ENCODE measurements at places on chromosomes 1 and 21.

GRCh38 chr1:10943041-10943440, 69.4 kb upstream of the TARDBP start:
- no peak for DNase-seq

DNA sequence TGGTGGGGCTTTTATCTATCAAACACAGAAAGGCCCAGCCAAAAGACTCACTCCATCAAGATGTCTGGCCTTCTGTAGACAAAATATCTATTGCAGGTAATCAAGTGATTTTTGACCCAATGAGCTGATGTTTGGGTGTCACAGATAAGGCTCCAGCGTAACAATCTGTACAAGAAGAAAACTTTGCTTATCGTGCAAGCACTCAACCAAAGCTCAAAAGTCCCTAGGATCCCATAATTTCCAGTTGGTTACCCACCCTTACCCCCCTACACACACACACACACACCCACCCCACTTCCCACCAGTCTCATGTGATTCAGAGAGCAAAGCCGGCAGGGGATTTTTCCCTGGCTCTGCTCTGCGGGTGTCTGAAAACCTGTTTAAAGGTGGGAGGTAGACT, 5.8 kb downstream of the ITPKB start:
- DNase-seq, result no peak

- DNase-seq, result no peak
Measured at GRCh38 chr1:205446828-205447227, 9.0 kb downstream of the BLACAT1 start.

DNA sequence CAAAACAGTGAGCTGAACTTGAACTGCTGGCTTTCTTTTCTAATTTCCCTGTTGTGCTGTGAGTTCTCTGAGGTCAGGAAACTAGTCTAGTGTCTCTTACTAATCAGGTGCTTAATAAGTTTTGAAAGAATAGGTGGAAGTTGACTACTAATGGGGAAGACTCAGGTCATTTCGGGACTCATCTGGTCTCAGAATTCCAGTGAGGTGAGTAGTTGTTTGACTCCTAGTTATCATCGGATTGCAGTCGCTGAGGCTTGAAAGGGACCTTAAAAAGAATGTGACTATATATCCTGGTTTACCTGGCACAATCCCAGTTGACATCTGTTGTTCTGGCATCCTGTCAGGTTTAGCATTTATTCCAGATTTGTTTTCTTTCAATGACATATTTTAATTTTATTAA, 81.4 kb upstream of the SPAG17 start:
- DNase-seq, result no peak

GRCh38 chr1:29584362-29584761, 348.0 kb downstream of the PTPRU start:
- no peak for DNase-seq

DNA sequence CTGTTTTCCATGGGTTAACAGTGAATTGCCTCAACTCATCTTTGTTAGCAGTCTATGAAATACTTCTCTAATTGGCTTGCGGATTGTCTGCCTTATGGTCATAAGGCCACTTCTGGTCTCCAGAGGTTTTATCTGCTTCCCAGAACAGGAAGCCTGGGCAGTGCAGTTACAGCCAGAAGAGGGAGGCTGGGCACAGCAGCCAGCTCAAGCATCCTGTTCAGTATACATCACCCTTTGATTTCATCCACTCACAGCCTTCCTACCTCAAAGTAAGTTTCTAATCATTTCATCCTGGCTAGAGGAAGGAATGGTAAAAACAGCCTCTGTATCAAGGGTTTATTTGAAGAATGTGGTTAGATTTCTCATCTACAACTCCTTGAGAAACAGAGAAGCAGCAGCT, 311.5 kb upstream of the DEPDC1 start:
- DNase-seq, result no peak

DNA sequence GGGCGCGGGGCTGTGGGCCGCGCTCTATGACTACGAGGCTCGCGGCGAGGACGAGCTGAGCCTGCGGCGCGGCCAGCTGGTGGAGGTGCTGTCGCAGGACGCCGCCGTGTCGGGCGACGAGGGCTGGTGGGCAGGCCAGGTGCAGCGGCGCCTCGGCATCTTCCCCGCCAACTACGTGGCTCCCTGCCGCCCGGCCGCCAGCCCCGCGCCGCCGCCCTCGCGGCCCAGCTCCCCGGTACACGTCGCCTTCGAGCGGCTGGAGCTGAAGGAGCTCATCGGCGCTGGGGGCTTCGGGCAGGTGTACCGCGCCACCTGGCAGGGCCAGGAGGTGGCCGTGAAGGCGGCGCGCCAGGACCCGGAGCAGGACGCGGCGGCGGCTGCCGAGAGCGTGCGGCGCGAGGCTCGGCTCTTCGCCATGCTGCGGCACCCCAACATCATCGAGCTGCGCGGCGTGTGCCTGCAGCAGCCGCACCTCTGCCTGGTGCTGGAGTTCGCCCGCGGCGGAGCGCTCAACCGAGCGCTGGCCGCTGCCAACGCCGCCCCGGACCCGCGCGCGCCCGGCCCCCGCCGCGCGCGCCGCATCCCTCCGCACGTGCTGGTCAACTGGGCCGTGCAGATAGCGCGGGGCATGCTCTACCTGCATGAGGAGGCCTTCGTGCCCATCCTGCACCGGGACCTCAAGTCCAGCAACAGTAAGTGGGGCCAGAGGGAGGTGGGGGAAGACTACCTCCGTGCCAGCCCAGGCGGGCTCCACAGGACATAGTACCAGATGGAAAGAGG, 808 bp downstream of the MAP3K21 start:
- DNase-seq, result peak; percentile 56

DNA sequence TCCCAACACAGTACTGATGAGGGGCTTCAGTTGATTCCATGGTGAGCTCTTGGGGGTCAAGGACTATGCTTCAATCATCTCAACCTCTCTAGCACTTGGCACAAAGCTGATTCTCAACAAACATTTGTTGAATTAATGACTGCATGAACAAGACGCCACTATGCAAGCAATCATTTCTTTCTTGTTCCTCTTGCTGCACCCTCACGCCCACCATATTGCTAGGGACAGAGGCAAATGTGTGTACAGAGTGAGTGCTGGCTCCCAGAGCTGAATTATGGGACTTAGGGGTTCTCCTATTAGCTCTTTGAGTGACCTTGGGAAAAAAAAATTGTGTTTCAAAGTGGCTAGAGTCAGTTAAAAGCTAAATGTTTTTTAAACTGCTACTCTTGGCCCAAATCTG, 2.5 kb downstream of the ADAR start:
- DNase-seq, result no peak

DNA sequence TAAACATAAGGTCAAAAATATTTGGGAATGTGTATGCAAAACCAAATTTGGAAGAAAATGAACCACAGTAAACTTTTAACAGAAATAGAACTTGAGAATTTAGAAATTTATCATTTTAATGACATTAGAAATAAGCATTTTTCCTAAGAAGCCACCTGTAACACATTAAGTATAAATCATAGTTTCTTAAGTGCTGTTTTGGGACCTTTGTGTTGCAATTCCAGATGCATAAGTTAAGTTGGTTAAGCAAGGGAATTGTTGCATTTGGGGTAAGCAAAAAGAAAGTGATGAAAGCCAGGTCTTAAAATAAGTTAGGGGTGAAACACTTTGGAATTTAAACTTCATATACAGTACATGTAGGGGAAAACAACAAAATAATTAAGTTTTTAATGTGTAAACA, 49.8 kb downstream of the CDKN2C start:
- DNase-seq, result no peak

- peak; percentile 30 for DNase-seq
Measured at GRCh38 chr1:4089421-4090175, 189.5 kb upstream of the C1orf174 start.

- DNase-seq, result no peak
Measured at GRCh38 chr1:231190456-231190855, 28.6 kb downstream of the TRIM67 start.

DNA sequence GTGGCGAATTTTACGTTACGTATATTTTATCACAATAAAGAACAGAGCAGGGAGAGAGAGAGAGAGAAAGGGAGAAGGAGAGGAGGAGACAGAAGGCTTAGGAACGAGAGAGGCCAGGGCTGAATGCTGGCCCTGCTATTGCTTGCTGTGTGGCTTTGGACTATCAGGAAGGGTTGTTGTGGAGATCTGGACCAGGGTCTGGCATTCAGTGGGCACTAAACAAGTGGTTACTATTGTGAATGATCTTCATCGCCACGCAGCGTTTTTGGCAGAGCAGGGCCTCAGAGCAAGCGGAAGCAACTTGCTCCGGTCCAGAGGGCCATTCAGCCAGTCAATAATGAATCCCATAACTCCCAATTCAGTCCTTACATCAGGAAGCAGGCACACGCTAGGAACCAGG, 26.4 kb downstream of the PIK3C2B start:
- DNase-seq, result no peak

DNA sequence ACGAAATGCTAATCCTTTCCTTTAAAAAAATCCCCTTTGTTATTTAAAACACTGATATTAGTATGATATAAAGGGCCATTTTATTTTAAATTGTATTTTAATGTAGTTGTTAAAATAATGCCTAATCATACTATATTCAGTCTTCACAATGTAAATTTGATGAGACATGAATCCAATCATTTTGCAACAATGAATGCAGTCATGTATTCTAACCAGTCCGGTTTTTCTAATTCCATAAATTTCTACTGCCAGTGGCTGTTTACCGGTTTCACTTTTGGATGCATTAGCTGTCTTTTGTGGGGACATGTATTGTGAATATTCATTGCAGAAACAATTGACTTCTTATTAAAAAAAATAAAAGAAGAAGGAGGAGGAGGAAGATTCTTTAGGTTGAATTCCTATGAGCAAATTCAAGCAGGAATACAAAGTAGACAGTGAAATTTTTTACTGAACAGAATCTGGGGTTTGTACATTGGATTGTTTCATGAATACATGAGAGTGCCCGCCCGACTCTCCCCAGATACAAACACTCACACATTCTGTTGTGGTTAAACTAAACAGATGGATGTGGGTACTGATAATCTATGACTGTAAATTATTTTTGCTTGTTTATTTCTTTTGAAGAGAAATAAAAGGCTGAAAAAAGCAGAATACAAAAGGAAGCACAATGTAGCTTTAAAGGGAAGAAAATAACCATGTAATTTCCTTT, 624.8 kb upstream of the PTBP2 start:
- DNase-seq, result no peak

DNA sequence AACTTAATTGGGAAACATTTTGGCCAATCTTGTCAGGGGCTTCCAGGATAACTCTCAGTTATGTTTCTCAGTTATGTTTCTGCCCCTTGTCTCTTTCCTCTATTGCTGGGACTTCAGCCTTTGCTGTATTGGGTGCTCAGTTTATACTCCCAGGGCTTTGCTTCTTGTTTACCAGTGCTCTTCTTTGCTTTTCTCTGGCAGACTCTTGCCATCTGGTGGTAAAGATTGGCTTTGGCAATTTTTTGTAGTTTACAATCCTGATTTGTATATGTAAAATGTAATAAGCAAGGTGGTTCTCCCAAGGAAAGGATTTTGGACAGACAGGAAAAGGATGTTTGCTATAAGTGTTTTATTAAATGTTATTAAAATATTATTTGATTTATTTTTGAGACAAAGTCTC, 37.9 kb downstream of the FABP3 start:
- no peak for DNase-seq

DNA sequence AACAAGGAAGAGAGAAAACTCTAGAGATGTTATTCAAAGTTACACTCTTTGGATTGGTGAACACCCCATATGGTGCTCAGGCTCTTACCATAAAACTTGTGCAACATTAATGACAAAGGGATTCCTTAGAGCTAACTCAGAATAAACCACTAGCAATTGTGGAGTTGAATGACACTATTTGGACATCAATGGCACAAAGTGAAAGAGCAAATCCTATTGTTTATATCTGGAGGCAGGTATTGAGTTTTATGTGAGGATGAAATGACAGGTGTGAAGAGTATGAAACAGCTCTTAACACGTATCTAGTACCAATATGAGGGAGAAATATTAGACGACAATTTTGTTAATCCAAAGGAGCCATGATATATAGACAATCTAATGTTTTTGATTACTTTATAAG, 584.9 kb upstream of the PBX1 start:
- no peak for DNase-seq

DNA sequence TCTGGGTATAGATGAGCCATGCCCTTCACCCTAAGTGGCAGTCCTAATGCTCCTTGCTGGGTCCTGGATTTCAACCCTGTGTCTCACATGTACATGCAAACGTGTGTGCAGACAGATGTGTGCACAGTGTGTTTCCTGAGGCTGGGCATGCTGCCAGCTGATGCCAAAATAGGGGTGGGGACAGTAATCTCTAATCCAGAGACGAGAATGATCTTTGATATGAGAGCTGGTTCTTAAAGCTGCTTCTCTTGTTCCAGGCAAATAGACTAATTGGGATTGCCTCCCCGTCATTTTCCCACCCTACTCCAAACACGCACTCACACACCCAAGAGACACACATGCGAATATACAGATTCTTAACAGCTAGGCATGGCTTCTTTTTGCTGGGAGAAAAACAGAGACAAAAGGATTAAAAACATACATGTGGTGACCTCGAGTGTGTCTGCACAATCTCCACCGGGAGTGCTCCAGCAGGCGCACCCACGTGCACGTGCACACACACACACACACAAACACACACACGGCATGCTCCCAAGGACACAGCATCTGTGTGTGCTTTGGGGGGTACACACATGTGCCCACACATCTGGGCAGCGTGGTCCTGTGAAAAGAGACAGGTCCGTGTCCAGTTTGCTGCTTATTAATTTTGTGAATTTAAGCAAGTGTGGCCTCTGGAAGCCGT, 102.1 kb upstream of the ZBTB40 start:
- DNase-seq, result no peak

DNA sequence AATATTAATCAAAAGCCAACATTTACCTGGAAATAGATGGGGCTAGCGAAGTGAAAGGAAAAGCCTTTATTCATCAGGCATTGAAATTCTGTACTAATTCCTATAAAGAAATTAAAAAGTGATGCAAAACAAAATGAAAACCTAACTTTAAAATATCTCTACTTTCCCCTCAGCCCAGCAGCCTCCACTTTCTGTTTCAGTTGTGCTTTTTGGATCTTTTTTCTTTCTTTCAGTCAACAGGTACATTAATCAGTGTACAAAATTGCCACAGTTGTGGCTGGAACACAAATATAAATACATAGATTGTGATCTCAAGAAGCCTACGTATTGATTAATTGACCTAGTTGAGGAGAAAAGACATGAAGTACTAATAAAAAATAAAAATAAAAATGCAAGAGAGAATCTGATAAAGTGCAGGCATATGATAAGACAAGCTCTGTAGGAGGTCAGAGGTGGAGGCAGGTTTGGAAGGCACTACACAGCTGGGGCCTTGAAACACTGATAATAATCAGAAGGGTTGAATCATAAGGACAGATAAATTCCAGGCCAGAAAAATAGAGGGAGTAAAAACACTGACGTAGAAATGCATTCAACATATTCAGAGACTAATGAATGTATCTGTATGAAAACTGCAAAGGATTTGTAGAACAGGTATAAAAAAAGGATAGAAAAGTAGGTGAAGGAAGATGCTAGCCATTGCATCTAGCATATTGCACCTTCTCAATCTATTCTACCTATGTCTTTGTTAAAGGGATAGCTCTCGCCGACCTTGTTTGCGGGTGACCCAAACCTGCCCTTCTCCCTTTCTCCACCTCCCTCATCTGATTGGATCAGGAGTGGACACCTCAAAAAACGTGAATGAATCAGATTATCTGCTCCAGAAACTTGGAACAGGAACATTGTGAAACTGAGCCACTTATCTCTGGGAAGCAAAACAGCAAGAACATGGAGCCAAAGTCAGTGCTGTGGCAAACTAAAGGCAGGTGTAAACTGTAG, 607.8 kb upstream of the ADGRL2 start:
- no peak for DNase-seq

- DNase-seq, result no peak
Measured at GRCh38 chr1:11960715-11961114, 19.5 kb upstream of the MFN2 start.
